CD4-positive, alpha-beta T cell treated with Interleukin-15 for 4 hours (primary cell): ENCODE measurements at places on chromosomes 16 and 17.

DNA sequence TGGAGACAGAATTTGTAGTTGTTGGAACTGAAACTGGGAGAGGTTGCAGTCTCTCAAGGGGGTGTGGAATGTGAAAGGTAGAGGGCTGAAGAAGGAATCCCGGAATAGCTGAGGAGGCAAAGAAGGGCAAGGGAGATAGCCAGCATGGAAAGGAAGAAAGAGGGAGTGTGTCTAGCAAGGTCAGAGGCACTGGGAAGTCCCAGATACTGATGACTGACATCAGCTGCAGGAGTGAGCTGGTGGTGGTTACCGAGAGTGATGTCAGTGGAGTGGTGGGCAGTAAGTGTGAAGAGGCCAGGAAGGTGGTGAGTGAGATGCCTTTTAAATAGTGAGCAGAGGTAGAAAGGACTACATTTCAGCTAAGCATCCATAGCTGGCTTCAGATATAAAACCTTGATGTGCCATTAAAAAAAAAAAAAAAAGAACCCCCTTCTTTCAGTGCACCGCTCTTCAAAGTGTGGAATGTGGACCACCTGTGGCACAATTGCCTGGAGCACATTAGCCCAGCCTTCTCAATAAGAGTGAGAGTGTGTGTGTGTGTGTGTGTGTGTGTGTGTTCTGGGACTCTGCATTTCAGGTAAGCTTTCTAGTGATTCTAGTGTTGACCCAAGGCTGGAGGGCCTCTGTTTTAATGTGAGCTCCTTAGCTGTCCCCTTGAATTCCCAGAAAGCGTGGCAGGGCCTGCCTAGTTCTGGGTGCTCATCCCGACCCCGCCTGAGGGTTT is 8.5 kb downstream of the PRMT7 start:
- DNase-seq: no peak

- DNase-seq: no peak
Observed at GRCh38 chr17:41510251-41511065, 5.0 kb upstream of the KRT13 start.

GRCh38 chr16:51399908-51400670 is 249.0 kb upstream of the SALL1 start:
- no peak for DNase-seq

DNA sequence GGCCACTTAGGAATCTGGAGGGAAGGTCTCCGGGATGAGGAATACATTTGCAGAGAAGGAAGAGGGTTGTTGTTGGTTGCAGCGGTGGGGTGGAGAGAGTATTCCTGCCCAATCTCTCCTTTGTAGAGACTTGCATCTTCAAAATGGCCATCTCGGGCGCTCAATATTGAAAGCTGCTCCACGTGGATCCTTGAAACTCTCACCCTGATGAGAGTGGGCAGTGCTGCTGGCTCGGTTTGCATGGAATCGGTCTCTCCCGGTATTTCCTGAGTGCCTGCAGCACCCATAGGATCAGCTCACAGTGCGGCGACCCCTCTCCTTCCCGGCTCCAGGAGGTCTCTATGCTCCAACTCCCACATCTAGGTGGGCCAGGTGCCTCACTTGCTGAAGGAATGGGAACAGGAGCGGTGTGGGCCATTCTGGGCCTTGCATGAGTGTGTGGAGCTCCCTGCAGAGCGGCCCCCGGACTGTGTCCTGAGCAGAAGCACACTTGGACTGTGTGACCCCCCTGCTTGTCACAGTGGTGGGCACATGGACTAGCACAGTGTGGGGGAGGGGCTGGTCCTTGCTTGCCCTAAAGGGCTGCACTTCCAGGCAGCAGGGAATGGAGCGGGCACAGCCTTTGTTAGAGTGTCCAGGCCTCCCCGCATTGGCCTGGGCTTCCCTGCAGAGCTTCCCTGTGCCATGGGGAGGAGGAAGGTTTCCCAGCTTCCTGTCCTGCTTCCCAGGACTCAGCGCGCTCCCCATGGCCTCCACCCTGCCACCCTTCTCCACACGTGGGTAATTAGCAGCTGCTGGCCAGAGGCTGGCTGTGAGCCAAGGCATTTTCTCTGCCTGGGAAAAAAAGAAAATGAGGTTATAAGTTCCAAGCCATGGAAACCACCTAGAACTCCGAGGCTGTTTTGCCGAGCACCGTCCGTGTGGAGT is 139.3 kb downstream of the IRF8 start:
- DNase-seq: no peak
